H7 (cell line): ENCODE measurements at places on chromosomes 2 and 18. TPM values are rescaled to one million over a fixed set of nuclear protein-coding genes. Genes with fewer than 3 reads are reported as not detected.

- no peak for DNase-seq
Observed at GRCh38 chr2:137968477-137969417, 4.5 kb downstream of the HNMT start.

DNA sequence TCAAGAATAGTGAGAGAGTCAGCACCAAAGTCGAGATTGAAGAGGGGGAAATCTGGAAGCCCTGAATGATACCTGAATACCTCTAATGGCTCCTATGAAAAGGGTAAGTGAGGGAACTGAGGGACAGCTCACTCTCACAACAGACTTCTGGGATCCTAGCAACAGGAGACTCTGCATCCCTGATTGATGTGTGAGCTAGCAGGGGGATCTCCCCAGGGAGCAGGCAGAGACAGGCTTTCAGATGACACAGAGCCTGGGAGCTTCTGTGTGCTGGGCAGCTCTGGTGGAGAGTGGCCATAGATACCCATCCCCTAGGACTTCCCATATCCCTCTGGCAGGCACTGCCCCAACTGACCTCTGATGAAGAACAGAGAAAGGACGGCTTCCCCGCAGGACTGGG lies 206.2 kb downstream of the EXOC6B start:
- DNase-seq = no peak

DNA sequence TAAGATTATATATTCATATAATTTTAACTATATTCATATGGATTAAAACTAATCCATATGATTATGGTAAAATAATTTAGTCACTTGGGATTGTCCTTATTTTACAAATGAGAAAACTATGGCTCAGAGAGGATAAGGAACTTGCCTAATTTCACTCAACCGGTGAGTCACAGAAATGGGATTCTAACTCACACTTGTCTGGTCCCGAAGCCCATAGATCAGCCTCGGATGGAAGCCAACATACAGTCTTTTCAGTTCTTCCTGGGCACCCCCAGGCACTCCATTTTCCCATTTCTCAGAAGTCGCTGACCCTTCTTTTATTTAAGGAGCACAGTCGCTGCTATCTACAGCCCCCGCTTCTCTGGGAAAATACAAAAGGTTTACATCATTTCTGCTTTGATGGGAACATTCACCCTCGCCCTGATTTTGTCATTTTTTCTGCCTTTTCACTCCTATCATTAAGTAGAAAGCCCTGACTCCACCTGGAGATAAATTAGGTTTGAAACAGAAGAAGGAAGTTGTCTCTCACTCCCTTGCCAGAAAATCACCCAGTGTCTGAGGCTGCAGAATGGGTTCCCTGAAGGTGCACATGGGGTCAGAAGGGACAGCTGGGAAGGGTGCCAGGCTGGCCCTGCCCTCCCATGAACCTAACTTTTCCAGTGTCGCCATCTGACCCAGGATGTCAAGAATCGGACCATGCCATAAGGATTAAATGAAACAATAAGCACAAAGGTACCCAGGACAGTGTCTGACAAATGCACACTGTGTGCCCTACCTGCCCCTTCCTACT lies 36.6 kb downstream of the CYP1B1 start:
- DNase-seq = no peak

- no peak for DNase-seq
Observed at GRCh38 chr2:189298038-189298437, 118.5 kb upstream of the COL5A2 start.

DNA sequence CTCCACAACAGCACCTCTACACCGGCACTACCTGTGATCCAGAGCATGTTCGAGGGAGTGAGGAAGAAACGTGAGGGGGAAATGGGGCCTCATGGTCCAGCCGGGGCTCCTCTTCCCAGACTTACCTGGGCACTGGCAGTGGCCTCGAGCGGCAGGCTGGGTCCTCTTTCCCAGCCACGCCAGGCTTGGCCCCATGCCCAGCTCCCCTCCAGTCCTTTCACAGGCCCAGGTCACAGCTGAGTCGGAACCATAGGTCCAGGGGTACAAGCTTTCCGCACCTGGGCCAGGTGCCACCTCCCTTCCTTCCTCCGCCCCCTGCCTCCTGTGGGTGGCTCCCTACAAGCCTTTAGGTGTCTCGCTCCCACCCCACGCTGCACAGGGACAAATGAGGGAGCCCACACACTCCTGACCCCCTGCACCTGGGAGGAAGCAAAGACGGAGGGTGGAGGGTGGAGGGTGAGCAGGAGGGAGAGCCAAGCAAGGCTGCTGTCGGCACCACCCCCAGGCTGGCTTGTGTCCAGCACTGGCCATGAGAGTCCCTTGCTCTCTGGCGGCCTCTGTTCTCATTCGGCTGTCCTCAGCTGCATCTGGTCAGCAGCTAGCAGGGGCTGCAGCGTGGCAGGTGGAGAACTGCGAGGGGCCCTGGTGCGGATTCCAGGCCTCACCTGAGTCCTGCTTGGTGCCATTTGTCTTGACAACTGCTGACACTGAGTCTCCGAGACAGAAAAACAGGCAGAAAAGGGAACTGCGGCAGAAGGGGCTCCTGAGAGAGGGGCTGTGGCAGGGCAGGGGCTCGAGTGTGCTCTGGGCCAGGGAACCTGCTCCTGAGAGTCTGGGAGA lies 26.8 kb downstream of the ADRA2B start:
- DNase-seq = peak; percentile 60

RIT2 gene
- total RNA-seq = 0.17 and 0.26 TPM in 2 replicates

CCDC74B gene
- total RNA-seq = 7.3 and 7.4 TPM in 2 replicates
